ENCODE measurements at places on chromosomes 2 and 18.

GRCh38 chr18:42509750-42510415, 554.8 kb downstream of the PIK3C3 start:
- DNase-seq = no peak

DNA sequence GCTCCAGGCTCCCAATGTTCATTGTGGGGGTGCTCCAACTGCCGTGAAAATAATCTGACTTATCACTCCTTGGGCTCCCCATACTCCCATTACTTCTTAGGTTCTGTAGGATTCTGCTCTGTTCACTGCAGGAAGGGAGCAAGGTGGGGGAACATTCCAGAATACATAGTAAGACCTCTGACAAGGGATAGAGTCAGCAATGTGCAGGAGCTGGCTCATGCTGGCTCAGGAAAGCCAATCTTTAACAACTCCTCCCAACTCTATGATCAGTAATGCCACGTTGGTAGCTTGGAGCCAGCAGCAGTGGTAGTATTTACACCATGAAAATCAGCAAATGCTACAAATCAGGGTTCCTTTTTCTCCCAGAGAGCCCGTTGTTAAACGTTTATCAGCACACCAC, 44.4 kb downstream of the FECH start:
- DNase-seq = no peak

- DNase-seq = no peak
Observed at GRCh38 chr2:230152334-230152733, 67.5 kb downstream of the SP110 start.

- no peak for DNase-seq
Observed at GRCh38 chr2:141493936-141494335, 636.9 kb downstream of the LRP1B start.

DNA sequence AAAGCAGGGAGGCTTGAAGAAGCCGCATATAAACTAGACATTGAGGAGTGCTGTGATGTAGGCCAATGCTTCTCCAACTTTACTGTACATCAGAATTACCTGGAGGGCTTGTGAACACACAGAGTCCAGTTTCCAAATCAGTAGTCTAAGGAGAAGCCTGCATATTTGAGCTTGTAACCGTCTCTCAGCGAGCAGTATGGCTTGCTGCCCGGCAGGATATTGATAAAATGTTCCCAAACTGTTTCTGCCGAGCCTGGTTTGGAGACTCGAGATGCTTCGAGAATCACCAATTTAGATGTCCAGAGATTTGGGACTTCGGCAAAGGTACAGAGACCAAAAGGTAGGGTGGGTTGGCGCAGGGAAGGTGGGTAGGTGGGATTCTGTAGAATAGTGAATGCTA, 11.0 kb upstream of the RAB31 start:
- no peak for DNase-seq

DNA sequence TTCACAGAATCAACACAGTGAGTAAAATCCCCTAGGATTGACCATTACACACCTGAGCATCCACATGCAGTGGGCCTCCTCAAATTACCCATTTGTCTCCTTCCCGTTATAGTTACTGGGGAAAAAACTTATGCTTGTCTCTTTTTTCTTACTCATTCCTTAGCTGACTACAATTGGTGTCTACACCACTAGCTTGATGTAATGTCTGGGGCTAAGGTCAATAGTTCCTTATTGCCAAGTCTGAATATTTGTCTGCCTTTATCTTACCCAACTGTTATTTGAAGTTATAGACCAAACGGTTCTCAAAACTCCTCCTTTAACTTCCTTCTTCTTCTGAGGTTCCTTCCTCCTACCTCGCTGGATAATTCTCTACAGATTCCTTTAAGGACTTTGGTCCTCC, 41.9 kb upstream of the TMEM17 start:
- no peak for DNase-seq

- no peak for DNase-seq
Observed at GRCh38 chr2:58701688-58702301, 460.7 kb upstream of the FANCL start.

GRCh38 chr2:45699032-45699658, 47.7 kb downstream of the PRKCE start:
- DNase-seq = no peak

DNA sequence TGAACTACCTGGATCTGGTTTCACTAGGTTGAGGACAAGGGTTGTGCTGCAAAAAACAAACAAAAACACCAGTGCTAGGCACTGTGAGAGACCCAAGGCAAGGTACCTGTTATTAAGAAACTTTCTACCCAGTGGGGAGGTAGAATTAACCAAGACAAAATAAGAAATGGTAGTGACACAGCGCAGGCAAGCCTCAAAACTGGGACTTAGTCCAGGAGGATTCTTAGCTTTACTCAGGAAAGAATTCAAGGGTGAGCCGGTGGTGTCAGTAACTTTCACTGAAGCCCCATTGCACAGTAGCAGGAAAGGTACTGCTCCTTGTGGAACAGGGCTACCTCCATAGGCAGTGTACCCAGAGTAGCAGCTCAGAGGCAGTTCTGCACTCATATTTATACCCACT, 131.6 kb downstream of the SCG2 start:
- no peak for DNase-seq

DNA sequence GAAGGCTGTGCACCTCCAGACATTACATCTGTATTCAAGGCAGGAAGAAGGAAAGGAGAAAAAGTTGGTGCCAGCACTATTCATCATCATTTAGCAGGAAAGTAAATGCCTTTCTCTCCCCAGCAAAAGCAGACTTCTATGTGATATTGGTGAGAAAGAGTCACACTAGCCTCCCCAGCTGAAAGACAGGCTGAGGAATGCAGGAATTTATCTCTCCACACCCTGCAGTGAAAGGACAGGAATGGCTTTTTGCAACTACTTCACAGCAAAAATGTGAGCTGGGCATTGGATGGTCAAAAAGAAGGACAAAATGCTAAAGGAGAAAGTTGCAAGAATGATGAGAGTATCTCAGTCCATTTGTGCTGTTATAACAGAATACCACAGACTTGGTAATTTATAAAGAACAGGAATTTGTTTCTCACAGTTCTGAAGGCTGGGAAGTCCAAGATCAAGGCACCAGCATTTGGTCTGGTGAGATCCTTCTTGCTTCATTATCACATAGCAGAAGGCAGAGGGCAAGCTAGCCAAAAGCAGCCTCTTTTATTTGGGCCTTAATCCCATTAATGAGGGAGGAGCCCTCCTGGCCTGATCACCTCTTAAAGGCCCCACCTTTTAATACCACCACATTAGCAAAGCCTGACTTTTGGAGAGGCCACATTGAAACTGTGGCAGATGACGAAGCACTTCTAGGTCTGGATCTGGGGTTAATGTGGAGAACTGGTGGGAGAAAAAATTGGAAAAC, 388.1 kb upstream of the SLC14A2 start:
- no peak for DNase-seq

DNA sequence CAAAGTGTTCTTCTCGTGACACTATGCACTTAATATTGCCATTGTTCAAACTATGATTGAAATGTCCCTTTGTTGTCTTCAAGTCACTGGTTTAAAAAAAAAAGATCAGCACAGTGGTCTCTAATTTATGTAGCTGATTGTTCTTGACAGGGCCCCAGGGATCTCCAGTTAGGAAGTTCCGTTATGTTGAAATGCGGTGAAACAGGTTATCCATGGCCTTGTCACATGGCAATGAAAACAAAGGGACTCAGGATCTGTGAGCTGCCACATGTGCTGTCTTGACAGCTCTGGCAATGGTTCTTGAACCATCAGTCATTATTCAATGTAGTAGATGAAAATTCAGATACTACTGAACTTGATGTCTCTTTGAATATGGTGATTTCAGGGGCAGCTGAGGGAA, 147.4 kb downstream of the SETBP1 start:
- no peak for DNase-seq

DNA sequence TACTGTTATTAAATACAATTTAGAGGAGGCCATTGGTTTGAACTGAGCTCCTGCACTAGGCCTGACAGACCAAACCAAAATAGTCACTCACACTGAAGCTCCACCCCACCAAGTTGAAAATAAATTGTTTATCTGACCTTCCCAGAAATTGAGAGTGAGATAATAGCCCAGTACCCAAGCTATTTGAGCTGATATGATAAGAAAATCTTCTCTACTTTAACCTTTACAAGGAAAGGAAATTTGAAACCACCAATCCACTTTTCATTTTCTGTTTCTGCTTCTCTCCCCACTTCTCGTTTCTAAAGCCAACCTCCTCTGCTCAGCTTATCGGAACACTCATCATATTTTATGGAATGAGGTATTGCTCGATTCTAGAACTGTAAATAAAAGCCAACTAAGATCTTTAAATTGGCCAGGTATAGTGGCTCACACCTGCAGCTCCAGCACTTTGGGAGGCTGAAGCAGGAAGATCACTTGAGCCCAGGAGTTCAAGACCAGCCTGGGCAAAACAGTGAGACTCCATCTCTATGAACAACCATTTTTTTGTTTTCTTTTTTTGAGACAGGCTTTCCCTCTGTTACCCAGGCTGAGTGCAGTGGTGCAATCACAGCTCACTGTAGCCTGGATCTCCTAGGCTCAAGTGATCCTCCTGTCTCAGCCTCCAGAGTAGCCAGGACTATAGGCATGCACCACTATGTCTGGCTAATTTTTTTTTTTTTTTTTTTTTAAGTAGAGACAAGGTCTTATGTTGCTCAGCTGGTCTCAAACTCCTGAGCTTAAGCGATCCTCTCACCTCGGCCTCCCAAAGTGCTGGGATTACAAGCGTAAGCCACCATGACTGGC, 13.3 kb upstream of the GALM start:
- DNase-seq = no peak

- no peak for DNase-seq
Observed at GRCh38 chr2:54262015-54262765, 6.2 kb upstream of the TSPYL6 start.

DNA sequence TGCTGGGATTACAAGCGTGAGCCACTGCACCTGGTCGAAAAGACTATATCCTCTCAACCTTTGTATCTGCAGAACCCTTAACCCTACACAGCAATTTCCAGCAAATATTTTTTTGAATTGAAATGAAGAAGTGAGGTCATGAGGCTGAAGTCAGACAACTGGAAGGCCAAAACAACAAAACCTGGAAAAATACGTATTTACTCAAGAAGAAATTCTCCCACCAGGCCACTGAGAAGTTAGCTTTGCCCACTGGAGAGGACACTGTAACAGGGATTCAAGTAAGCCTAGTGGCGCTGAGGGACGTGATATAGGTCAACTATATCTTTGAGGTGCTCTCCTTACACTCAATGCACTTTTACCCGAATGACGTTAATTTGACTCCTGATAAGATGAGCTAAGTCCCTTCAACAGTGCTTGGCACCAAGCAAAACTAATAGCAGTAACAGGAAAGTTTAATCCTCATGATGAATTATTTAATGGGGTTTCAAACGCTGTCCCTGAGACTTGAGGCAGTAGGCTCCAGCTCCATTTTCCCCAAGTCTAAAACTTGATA, 1.9 kb downstream of the HDLBP start:
- no peak for DNase-seq

GRCh38 chr18:37440206-37440605, 125.4 kb downstream of the CELF4 start:
- DNase-seq = no peak

- no peak for DNase-seq
Observed at GRCh38 chr2:127048969-127049897, 57.7 kb downstream of the BIN1 start.

DNA sequence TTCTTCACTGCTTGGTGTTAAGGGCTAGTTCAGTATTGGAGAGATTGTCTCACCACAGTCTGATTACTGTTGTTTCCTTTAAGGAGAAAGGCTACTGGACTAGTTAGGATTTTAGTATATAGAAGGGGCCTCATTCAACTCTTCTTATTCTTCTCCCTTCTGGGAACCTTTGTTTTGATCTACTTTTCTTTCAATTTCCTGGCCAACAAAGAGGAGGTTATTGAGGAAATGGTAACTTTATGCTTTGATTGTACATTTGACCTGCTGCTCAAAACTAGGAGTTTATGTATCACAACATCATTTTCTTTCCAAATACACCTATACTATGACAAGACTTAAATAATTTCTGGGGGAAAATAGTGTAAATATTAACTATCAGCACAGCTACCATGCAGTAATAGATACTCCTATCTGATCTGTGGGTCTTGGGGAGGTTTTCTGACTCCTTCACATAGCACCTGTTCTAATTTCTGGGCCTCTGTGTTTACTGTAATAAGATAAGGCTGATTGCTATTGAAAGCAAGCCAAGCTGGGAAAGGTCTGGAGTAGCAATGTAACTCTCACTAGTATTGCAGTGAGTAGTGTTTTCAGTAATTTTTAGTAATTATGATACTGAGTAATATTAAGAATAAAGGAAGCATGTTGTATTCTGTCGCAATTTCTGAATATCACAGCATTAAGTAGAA, 395.3 kb downstream of the NUP35 start:
- no peak for DNase-seq

GRCh38 chr2:134014196-134014960, 239.5 kb upstream of the MGAT5 start:
- no peak for DNase-seq

GRCh38 chr2:239777219-239777618, 247.9 kb downstream of the NDUFA10 start:
- DNase-seq = no peak

GRCh38 chr2:27796791-27797765, 25.6 kb downstream of the MRPL33 start:
- no peak for DNase-seq

- DNase-seq = no peak
Observed at GRCh38 chr18:24055009-24055804, 40.7 kb downstream of the TTC39C start.

- peak; percentile 4 for DNase-seq
Observed at GRCh38 chr2:232481322-232482140, 6.1 kb downstream of the ECEL1 start.

DNA sequence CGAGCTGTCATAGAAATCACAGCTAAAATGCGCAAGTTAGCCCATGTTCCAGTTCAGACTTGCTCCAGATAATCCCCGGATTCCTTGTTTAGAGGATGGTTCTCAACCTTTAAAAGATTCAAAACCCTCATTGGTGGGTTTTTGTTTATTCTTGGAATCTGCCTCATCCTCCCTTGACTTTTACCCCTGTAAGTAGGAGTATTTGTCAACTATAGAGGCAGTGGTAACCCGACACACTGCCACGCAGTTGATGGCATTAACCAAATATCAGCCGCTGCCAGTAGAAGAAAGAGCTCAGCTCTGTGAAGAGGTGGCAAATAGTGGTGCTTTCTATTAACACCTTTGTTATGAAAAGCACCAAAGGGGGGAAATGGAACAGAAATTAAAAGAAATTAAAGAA, 40.4 kb upstream of the SELENOI start:
- no peak for DNase-seq

DNA sequence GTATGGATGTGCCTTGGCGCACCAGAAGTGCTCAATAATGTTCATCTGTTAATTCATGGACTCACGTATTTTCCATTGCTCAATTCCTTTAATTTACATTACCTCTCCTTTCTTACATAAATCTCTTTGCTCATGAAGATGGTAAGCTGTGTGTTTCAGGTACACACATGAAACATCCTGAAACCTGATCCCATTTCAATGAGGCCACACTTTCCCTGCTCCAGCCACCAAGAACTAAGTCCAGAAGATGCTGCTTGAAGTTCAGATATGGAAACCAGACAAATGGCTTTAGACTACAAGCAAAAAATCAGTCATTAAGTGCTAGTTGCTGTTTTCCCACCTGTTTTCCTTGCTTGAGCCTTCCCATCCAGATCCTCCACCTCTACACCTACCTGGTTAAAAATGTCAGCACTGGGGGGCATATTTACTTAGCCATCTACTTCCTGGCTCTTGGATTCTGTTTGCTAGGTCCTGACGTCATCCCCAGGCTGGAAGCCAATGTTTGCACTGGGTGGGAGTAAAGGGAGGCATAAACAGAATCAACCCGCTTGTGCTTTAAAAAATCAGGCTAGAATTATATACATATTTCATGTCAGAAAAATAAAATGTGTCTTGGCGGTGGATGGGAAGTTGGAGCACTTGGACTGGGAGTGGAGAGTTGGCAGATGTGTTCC, 309.7 kb downstream of the OSR1 start:
- DNase-seq = no peak
